ENCODE measurements at places on chromosomes 4 and X.

GRCh38 chr4:54746218-54746617, 88.5 kb downstream of the KIT start:
- no peak for DNase-seq

- DNase-seq: no peak
These were observed 163.3 kb upstream of the RASGEF1B start for GRCh38 chr4:81634766-81635549.

DNA sequence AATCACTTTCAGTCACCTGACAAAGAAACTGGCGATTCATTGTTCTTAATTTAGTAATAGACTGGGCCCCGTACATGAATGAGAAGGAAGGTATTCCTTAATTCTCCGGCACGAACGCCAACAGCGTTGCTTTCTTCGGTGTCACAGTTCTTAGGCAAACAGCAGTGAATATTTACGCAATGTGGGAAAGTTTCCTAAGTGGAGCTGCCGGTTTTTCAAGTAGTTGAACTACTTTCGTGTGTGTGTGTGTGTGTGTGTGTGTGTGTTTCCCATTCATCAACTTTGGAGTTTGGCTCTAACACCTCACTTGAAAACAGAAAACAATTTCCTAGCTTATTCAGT, 651 bp downstream of the NXT2 start:
- no peak for DNase-seq

GRCh38 chrX:152901816-152902501, 4.1 kb downstream of the ZNF185 start:
- no peak for DNase-seq

- DNase-seq: no peak
These were observed 142.2 kb upstream of the KCNIP4 start for GRCh38 chr4:22090661-22091351.

DNA sequence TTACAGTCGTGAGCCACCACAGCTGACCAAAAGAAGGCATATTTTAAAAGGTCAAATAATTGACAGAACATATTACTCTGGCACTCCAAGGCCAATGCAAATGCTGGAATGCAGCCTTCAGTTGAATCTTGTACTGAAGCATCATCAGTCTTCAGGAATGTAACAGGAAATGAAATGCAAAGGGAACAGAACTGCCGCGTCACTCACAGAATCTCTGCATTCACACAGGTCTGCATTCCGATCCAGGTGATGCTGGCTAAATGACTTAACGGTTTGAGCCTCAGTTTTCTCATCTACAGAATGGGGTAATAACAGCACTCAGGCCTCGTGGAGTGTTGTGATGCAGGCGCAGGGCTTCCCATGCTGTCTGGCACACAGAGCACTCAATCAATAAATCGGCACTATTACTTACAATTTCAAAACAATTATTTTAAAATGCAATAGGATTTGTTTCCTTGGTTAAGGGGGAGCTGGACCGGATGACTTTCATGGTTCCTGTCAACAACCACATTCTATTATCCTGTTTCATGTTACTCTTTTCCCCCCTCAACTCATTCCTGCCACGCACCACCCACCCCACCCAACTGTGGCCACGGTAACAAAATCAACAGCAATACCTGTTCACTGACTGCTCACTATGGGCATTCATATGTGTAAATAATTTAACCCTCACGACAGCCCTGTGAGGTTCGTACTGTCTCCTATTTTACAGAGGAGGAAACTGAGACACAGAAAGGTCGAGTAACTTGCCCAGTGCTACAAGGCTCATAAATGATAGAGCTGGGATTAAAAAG, 32.4 kb downstream of the IGFBP7 start:
- no peak for DNase-seq

GRCh38 chrX:118493016-118493415, 2.6 kb upstream of the DOCK11 start:
- no peak for DNase-seq

DNA sequence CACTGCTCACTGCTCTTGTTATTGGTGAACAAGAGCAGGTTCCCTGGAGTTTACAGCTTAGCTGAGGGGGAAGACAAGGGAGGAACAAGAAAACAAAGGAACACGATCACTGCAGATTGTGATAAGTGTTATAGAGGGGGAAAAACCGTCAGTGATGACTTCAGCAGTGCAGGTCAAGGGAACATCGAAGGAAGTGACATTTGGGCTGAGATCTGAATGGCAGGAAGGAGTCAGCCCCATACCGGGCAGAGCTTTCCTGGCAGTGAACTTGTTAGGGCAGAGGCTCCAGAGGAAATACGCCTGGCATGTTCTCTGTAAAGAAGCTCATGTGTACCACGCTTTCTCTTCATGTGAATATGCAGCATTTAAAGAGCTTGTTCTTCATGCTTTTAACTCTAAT, 78.1 kb downstream of the LDB2 start:
- no peak for DNase-seq

DNA sequence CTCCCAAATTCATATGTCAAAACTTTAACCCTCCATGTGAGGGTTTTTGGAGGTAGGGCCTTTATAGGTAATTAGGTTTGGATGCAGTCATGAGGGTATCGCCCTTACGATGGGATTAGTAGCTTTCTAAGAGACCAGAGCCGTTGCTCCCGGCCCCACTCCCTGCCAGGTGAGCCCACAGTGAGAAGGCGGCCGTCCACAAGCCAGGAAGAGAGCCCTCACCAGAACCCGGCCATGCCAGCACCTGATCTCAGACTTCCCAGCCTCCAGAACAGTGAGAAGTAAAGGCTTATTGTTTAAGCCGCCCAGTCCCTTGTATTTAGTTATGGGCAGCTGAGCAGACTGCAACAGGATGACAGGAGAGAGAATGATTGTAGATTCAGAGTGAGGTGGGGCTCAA, 40.8 kb downstream of the DCTD start:
- no peak for DNase-seq

DNA sequence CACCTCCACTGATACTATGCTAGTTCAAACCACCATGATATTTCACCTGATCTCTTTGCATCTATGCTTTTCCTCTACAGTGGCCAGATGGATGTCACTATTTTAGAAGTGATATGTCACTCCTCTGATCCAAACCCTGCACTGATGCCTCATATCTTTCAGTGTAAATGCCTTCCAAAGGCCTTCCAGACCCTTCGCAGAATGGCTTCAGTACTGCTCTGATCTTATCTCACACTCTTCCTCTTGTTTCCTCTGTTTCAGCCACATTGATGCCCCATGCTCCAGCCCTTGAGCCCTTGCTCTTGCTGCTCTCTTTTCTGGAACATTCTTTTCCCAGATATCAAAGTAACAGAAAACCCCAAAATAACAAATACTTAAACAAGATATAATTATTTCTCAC, 17.9 kb downstream of the MID1IP1 start:
- DNase-seq: no peak
